HuH-7 (cell line): ENCODE measurements at places on chromosomes 7 and 10.

DNA sequence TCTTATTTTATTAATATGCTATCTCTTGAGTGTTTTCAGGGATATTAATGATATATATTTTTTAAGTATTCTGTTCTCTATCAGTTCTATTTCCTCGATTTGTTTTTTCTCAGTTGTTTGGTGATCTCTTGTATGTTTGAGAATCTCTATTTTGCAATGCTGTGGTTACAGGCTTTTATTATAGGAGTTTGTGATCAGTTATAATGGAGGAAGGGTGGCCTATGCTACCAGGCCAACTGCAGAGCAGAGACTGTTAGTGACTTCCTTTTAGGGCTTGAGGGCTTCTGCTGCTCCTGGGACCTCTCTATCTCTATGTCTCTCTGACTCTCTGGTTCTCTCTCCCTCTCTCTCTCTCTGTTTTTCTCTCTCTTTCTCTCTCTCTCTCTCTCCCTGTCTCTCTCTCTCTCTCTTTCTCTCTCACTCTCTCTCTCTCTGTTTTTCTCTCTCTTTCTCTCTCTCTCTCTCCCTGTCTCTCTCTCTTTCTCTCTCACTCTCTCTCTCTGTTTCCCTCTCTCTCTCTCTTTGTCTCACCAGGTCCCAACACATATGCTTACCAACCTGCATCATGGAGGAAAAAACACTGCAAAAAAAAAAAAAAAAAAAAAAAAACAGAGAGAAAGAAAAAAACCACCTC, 69.4 kb upstream of the CAV2 start:
- DNase-seq = no peak

GRCh38 chr10:34147641-34148304, 667.3 kb downstream of the PARD3 start:
- DNase-seq = no peak

- no peak for DNase-seq
Observed at GRCh38 chr10:43958964-43959363, 310.3 kb upstream of the ZNF32 start.

DNA sequence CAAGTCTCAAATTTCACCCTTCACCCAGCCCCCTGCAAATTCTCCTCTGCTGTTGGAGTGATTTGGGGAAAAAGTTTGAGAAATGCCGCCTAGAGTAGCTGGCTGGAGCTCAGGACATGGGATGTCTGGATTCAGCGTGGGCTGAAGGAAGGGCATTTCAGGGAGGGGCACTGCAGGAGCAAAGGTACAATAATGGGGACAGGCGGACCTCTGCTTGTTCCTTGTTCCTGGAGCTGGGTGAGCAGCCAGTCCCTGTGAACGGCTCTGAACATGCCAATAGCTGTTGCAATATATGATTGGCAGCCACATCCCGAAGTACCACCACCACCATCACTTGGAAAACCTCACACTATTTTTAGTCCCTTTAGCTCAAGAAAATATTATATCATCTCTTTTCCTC, 23.4 kb downstream of the ADRA2A start:
- no peak for DNase-seq

DNA sequence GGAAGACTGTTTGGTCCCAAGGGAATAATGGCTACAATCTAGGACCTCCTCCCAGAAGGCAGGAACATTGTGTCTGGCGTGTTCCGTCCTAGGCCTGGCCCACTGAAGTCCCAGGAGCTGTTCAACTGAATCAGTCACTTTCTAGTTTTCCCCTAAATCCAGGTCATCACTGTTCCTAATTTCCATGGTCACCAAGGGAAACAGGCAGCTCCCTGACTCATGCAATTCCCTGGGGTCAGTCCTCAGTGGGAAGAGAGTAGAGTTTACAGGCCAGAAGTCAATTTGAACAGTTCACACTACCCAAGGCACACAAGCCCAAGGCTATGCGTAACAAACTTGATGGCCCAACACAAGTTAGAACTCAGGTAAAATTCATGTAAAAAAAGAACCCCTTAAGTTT, 44.0 kb downstream of the CREB3L2 start:
- no peak for DNase-seq

- DNase-seq = no peak
Observed at GRCh38 chr7:55473932-55474331, 98.4 kb downstream of the VOPP1 start.

GRCh38 chr10:101143345-101143630, 12.2 kb downstream of the TLX1 start:
- DNase-seq = no peak

DNA sequence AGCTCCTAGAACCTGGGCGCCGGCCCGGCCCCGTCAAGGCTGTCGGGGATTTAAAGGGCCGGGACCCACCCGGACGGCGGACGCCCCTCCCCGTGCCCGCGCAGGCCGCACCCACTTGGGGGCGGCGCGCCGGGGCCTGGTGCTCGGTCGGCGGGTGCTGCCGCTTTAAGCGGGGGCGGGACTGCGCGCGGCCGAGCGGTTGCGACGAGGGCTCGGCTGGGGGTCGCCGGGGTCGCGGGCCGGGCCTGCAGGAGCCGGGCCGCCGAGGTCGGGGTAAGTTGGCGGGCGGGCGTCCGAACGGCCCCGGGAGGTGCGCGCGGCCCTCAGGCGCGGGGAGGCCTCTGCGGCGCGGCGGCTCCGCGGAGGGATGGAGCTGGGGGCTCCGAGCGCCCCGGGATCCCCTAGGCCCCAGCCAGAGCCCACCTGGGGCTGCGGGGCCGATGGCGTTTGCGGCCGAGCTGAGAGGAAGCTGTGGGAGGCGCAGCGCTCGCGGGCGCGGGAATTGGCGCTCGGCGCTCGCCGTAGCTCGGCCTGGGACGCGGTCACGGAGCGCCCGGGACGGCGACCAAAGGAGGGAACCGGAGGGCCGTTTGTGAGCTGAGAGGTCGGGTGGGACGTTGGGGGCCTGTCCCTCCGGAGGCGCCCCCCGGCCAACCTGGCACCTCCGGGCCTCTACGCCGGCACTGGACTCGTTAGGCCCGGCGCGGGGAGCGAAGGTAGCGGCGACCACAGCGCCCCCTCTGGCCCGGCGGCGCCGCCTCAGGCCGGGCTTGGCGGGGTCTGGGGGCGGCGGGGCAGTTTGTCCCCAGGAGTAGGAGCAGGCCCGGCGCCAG, at the start of gene TRRAP:
TRRAP (plus strand) TSS at position 168 of the 833 bp plus-strand sequence. CDS start 2,619 bp downstream, outside the sequence.
- peak; percentile 82 for DNase-seq

- no peak for DNase-seq
Observed at GRCh38 chr10:60206735-60207134, 182.9 kb downstream of the ANK3 start.

- DNase-seq = no peak
Observed at GRCh38 chr7:45363669-45364068, 206.1 kb downstream of the RAMP3 start.

DNA sequence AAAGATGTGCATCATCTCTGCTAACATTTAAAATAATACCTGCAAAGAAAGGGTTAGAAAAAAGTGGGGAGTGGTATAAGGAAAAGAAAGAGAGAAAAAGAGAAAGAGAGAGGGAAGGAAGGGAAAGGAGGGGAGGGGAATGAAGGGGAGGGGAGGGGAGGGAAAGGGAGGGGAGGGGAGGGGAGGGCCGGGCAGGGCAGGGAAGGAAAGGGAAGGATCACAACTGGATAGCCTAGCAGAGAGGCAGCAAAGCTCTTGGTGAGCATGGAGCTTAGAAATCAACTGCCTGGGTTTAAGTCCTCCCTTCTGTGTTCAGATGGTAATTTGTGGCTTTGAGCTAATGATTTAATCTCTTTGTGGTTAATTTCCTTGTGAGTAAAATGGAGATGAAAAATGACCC, 5.4 kb upstream of the FAM237B start:
- no peak for DNase-seq

GRCh38 chr10:103849880-103850571, 5.3 kb downstream of the SH3PXD2A start:
- no peak for DNase-seq

DNA sequence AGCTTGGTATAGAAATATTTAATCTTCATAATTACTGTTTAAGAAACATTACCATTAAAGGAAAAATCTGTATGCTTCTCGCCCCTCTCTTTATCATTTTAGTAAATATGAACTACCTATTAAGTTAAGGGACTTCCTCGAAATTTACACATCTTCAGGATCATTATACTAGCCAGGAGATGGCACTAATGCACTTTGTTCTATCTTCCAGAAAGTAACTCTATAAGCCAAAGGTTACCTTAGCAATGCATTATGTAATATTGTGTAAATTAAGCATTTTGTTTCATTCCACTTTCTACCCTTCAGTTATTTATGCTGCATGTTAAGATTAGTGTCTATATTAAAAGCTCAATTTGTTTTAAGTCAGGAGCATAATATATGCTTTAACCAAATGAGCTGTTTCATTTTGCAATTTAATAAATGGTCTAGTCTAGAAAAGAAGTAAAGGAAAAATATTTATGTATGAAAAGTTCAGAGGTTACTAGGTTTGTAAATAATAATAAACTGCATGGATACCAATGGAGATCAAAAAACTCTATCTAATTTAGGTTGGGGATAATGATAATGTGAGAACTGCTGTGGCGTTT, 128.5 kb downstream of the ANKRD7 start:
- peak; percentile 2 for DNase-seq

DNA sequence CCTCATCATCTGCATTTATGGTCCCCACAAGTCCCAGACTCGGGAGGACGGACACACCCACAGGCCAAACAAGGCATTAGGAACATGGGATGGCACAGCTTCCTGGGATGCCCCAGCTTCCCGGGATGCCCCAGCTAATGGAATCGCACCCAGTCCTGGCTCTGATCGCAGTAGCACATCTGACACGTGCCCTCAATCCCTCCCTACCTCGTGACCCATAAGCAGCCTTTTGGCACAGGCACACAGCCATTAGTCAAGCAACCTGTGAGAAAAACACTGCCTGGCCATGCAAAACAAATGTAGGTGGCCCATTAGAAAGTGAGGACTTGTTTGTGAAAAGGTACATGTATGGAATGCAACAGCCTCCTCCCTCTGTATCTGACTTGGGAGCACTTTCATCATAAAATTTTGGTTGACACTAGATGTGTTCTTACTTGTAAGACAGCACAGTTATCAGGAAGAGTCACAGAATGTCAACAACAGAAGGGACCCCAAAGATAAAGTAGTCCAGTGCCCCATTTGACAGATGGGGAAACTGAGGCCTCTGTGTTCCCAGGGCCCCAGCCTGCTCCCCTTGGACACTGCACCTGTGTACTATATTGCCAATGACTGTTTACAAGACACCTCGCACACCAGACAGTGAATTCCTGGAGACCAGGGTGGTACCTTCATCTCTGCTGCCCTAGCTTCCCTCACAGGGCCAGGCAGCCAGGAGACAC, 34.4 kb downstream of the DLG5 start:
- no peak for DNase-seq
